Stimulated activated naive CD8-positive, alpha-beta T cell treated with anti-CD3 and anti-CD28 coated beads, Interleukin-15, amount 100 ng/mL, for 72 hours (primary cell): ENCODE measurements at places on chromosomes 12 and 14.
A peak's percentile ranks its signal among the peaks of the same experiment; 100 is the strongest.

- peak; percentile 46 for DNase-seq
Observed at GRCh38 chr12:49059299-49060171, 1.1 kb downstream of the KMT2D start.

- no peak for DNase-seq
Observed at GRCh38 chr12:57390174-57390573, 40.7 kb downstream of the R3HDM2 start.

DNA sequence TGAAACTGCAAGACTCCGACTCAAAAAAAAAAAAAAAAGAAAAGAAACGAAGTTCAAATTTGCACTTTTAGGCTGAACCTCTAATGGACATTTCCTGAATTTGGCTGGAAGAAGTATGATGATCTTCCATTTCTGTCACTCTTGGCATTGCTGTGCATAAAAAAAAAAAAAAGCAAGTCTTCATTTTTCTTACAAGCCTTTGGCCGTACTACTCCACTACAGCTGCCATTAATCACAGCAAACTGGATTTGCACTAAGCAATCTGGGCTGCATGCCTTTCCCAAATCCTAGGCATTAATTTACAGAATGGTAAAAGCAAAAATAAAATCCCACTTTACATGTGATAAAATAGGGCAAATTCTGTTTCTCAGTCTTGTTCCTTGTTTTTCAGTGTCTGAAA, 7.1 kb downstream of the CSRP2 start:
- no peak for DNase-seq

GRCh38 chr12:386651-387050, 2.5 kb downstream of the KDM5A start:
- no peak for DNase-seq

GRCh38 chr12:85803231-85803630, 33.0 kb downstream of the RASSF9 start:
- no peak for DNase-seq

DNA sequence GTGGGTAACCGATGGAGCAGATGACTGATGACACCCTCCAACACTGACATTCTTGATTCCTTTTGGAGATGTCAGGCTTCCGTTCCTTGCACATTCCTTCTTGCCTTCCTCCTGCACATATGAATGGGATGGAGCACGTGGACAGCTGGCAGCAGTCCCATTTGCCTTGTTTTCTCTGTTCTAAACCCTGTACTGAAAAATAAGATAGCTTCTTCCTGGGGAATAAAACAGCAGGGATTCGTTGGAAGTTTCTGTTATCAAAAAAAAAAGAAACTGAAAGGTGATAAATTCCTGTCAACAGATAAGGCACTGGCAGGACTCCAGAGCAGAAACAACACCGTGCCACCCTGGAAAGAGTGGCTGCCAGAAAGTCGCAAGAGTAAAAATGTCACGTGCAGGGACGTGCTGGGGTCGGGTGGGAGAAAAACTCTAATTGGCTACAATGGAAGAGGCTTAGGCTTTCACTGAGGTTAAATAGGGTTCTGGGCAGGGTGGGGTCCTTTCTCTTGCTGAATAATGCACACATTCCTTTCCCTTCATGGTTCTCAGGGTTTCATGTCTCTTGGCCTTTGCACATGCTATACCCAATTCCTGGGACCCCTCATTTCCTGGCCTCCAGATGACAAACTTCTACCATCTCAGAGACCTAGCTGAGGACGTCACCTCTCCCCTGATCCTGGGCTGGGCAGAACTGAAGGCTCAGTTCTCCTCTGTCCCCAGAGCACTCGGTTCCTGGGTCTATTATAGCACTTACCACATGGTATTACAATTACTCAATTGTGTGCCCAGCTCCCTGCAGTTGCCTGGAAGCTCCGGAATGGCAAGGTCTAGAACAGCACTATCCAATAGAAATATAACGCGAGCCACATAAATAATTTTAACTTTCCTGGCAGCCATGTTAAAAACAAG, 7.0 kb upstream of the NUAK1 start:
- no peak for DNase-seq

DNA sequence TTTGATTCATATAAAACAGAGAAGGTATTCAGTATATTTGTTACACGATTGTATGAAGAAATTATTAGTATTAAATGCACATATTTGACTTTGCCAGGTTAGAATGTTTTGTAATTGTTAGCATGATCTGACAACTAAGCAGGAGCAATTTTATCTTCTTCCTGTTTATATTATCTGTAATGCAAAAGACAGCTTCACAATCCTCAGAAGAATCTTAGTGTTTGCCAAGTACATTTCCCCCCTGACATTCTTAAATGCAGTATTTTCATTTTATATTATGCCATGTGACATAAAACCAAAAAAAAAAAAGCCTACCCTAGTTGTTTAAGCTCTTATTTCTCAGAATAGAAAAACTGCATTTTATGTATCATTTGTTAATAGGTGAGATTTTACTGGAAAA, 469.4 kb downstream of the FOXG1 start:
- no peak for DNase-seq

DNA sequence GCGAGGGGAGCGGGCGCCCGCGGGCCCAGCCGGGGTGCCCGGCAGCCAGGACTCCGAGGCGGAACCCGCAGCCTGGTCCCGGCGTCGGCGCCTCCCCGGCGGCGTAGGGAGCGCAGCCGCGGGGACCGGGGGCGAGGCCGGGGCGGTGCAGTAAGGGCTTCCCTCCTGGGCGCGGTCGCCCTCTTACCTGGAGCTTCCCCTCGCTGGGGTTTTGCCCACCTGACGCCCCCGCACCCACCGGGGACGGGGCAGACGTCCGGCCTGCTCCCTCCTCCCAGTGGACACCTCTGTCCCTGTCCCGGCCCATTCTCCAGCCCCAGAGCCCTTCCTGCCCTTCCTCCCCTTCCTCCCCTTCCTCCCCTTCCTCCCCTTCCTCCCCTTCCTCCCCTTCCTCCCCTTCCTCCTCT, 413 bp upstream of the TUBA1C start:
- DNase-seq: no peak

DNA sequence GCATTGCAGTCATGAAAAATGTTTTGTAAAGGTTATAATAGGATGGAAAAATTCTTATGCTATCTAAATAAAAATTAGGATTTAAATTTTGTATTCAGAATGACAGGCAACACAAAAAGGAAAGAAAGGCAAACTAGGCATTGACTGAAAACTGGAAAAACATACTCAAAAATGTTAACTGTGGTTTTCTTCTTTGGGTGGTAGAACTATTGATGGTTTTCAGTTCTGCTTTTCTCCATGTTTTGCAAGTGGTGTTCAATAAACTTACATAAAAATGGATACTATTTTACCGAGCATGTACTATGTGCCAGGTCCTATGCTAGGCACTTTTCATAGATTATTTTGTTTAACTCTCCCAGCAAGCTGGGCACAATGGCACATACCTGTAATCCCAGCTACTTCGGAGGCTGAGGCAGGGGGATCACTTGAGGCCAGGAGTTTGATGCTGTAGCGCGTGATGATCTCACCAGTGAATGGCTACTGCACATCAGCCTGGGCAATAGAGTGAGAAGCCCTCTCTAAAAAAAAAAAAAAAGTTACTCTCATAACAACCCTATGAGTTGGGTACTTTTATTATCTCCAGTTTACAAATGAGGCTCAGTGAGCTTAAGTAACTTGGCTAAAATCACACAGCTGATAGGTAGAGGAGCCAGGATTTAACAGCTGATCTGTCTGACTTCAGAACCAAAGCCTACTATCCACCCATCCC, 26.3 kb upstream of the TCP11L2 start:
- no peak for DNase-seq

DNA sequence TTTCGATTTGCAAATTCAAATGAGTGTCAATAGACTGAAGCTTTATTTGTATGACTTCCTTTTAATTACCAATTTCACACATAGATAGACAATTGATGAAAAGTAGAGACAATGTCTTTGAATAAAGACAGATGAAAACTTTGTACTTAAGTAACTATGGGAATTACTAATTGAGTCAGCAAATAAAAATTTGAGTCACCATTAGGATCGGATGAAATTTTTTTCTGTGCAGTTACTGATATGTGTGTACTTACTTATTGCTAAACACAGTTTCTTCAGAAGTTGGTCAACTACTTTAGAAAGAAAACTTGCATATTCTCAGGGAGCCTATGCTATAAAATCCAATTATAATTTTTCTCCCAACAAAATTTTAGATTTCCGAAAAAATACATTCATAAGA, 224.9 kb upstream of the SLC16A7 start:
- DNase-seq: no peak

- no peak for DNase-seq
Observed at GRCh38 chr12:25789541-25789944, 168.9 kb upstream of the RASSF8 start.

- peak; percentile 70 for DNase-seq
Observed at GRCh38 chr12:130764475-130765185, 48.5 kb upstream of the RIMBP2 start.

DNA sequence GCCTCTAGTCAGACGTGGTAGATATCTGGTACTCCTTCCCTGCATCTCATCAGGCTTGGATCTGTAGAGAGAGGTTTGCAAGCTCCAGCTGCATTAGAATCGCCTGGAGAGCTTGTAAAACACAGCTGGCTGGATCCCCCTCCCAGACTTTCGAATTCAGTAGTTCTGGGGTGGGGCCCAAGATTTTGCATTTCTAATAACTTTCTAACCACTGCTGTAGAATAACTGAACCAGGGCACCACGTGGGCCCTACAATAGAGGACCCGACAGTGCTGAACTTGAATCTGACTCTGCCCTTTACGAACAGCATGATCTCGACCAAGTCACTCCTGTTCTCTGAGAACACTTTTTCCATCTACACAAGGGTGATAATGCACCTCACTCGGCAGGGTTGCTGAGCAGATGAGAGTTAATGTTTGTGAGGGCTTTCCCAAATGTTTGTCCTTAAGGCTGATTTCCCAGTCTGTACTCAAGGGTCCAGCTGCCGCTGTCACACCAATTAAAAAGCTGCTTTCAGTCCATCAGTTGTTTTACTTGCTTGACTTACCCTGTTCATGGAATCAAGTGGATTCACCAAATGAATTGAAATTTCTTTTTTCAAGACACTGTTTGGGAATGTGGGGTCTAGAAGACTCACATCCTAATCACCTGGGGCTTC, 86.6 kb upstream of the SLC24A4 start:
- DNase-seq: no peak

DNA sequence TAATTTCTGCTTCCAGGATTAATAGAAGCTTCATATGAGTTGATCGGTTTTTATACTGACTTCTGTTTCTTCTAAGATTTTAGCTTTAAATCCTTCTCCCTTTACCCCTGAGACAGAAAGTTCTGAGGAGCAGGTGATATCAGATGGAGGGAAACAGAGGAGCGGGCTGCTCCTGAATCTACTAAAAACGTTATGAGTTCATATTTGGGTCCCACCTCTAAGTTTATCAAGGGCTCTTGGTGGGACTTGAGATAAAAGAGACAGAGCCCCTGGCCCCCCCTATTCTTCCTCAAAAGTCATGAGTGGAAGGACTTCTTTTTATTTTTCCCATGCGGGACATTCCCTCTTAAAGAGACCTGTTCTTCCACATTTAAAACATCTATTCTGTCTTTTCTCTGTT, 23.8 kb downstream of the CLEC2A start:
- no peak for DNase-seq

DNA sequence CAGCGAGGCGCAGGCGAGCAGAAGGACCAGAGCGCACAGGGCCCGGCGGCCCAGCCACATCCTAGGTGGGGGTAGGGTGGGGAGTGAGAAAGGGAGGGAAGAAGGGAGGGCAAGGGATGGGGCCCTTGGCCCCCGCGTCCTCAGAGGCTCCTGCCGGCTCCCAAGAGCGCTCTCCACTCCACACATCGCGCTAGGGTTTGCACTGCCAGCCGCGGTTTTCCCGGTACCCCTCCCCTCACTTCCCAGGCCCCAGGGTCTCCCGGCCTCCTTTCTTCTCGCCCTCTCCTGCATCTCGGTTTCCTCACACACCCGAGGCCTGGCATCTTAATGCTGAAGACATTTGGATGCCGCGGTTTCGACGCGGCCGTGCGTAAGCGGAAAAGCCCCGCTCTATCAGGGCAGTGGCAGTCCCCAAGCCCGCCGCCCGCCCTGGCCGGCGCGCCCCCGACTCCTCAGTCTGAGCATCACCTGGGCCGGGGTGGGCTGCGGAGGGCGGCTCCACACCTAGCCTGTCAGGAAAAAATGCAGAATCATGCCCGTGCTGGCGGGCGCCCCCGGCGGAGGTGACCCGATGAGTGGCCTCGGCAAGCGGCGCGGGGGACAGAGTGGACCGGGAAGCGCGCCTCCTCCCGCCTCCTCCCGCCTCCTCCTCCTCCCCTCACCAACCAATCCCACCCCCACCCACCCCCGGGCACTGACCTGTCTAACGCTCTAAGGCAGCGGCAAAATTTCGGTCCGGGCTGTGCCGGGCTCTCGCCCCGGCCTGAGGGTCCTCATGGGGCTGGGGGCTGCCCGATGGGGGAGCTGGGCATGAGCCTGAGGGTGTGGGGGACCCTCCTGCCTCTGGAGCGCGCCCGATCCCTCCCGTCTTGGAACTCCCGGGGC, 686 bp downstream of the B4GALNT1 start:
- peak; percentile 41 for DNase-seq

DNA sequence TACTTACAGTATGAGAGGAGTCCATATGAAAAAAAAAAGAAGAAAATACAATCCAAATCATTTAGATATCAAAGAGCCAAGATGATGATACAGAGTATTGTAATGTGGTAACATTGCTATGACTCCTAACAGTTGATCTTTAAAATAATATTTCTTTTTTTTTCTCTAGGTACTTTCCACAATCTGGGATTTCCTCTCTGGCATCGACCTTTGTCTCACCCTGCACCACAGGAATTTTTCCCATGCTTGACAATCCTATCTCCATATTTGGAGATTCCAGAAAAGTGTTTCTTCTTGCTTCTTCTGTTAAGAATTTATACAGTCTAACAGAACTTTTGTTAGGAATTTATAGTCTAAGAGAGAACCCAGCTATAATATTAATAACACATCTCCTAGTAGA, 184.4 kb downstream of the ITPR2 start:
- DNase-seq: no peak

DNA sequence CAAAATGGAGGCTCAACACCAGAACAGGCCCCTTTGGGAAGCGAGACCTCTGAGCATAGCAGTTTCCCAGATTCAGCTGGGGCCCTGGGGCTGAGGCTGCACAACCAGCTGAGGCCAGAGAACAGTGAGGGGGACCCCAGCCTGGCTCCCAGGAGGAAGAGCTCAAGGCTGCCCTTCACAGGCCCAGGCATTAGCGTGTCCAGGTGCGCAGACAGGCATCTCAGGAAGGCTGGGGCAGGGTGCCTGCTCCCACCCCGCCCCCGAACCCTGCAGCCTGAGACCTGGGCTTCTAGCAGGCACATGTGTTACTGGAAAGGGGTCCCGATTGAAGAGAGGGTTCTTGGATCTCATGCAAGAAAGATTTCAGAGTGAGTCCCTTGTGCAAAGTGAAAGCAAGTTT, 27.2 kb downstream of the CALM1 start:
- no peak for DNase-seq

- DNase-seq: no peak
Observed at GRCh38 chr14:31038521-31039166, 12.5 kb upstream of the STRN3 start.

- DNase-seq: no peak
Observed at GRCh38 chr12:79143803-79144202, 279.2 kb downstream of the SYT1 start.

GRCh38 chr12:60391051-60391450, 795.2 kb downstream of the SLC16A7 start:
- no peak for DNase-seq
